ENCODE measurements at places on chromosomes 16 and 17.

DNA sequence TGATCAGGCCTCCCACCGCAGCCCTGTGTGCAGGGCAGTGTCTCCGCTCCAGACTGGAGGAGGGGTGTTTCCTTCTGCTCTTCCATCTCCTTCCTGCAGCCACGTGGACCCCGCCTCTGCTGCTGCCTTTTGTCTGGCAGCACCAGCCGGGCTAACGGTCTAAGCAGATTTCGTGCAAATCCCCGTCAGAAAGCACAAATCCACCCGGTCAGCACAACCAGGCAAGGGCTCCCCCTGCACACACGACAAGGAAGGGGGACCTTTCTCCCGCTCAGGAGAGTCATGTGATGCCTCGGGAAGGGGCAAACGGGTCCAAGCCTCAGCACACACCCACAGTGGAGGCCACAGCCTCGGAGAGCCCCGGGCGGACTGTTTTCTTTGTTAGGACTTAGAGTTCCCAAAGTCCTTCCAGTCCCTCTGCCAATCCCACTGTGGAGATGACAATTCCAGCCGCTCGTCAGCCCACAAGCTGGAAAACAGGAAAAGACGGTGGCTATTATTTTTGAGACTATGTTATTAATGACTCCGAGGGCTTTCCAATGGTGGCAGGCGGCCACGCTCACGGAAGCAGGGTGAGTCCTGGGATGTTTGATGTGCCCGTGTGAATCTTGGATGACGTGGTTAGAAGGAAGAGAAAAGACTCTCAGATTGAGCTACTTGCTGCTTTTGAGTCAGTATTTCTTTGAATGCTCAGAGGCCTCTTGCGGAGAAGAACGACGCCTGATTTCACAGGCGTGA, 22.5 kb upstream of the MEAK7 start:
- no peak for DNase-seq

GRCh38 chr16:19316846-19317245, 31.3 kb downstream of the CLEC19A start:
- DNase-seq, result no peak

DNA sequence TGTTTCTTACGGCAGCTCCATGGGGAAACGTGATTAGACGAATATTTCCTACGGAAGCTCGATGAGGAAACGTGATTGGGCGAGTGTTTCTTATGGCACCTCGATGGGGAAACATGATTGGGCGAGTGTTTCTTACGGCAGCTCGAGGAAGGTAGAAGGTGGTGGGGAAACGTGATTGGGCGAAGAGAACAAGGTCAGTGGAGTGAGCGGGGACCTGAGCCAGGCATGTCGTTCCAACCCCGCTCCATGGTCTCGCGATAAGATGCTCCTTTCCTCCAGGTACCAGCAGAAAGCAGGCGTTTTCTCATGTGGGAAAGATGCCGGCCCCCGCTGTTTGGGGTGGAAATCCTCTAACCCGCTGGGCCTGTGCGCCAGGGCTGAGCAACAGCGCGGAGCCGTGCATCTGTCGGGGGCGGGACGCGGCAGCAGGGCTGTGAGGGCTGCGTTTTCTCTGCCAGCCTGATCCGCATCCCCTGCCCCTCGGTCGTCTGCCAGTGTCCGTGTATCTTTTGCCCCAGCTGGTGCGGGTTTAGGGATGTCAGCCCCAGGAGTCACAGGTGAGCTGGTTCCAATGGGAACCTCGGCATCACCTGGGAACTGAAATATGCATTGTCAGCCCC, 25.6 kb upstream of the DOC2B start:
- no peak for DNase-seq

GRCh38 chr17:62164747-62165722, 100.0 kb upstream of the MED13 start:
- DNase-seq, result no peak

DNA sequence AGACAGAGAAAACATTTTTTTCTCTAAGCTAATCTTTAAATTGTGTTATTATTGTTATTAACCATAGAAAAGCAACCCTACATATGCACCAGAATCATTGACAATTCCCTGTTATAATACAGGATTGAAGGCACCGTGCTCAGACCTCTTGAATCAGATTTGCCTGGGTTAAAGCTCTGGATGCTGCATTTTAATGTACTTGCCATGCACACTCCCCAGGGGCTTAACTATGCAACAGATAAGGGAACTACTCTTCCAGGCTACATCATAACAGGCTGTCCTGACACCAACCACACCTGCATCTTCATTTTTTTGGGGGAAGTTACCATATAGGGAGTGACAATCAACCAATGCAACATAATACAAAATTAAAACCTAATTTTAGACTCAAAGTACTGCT, 1187.6 kb upstream of the CDH8 start:
- DNase-seq, result no peak

- DNase-seq, result peak; percentile 27
These were observed 856 bp downstream of the DNAJA2 start for GRCh38 chr16:46972429-46973206.

- no peak for DNase-seq
These were observed 49.6 kb upstream of the AMZ2 start for GRCh38 chr17:68197997-68198930.

GRCh38 chr17:30332057-30332542, 1.8 kb downstream of the TMIGD1 start:
- peak; percentile 9 for DNase-seq

DNA sequence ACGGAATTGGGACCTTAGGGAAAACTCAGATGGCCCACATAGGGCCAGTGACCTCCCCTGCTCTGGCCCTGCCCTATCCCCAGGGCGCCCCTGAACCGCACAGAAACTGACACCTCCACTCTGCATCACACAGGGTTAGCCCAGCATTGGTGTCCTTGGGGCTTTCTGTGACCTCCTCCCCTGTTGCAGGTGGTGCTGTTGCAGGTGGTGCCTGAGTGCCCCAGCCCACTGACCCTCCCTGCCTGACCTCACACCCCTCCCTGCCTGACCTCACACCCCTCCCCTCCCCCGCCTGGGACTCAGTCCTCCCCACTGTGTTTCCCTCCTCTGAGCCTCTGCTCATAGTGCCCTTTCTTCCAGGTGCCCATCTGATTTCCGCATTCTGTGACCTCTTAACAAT, 21.4 kb downstream of the TNFRSF13B start:
- no peak for DNase-seq

GRCh38 chr17:42460371-42460770, 1.7 kb downstream of the ATP6V0A1 start:
- no peak for DNase-seq

GRCh38 chr17:38703742-38704605, 1.1 kb upstream of the MLLT6 start:
- peak; percentile 48 for DNase-seq

GRCh38 chr17:64448665-64449512, at the start of gene MILR1:
TSS of gene MILR1 (plus strand) at chr17:64449115. CDS start at chr17:64449169, 54 bp downstream.
- DNase-seq, result no peak

DNA sequence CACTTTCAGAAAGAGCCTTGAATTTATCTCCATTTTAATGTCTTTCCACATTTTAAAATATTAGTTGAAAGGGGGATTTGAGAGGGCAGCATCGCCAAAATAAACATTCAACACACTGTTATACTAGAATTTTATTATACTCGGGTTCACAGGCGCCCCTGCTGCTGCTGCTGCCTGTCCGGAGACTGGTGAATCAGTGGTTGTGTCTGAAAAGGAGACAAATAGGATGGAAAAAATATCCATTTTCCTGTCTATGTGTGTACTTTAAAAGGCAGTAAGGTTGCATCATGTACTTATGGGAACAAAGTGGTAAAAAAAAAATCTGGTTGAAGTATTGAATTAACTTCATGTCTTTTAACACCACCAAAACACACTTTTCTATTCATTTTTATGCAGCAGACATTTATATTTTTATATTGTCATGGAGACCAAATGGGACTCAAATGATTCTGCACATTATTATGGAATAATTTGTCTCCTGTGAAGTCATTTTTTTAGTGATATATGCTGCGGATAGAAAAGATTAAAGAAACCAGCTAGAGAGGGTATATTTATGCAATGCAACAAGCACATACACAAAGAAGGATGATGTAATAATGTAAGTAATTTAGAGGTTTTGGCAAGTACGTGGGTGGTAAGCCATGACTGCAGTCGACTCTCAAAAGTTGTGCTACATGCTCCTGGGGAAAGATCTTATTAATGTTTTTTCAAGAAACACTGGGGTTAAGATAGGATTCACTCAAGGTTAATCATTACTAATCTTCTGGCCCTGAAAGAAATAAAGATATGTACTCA, 759.0 kb upstream of the SOX9 start:
- no peak for DNase-seq

GRCh38 chr17:15431196-15431595, 36.2 kb downstream of the CDRT4 start:
- DNase-seq, result no peak

DNA sequence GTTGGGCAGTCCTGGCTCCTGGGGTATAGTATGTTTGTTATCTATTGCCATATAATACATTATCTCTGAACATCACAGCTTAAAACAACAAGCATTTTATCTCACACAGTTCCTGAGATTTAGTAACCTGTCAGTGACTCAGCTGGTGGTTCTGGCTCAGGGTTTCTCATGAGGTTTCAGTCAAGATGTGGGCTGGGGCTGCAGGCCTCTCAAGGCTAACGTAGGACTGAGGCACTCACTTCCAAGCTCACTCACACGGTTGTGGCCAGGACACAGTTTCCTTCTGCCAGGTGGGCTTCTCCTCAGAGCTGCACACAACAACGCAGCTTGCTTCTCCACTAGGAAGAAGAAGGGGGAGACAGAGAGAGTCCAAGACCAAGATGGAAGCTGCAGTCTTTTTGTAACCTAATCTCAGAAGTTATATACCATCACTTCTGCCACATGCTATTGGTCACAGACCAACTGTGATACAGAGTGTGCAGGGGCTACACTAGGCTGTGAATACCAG, 10.3 kb upstream of the MED13 start:
- no peak for DNase-seq

DNA sequence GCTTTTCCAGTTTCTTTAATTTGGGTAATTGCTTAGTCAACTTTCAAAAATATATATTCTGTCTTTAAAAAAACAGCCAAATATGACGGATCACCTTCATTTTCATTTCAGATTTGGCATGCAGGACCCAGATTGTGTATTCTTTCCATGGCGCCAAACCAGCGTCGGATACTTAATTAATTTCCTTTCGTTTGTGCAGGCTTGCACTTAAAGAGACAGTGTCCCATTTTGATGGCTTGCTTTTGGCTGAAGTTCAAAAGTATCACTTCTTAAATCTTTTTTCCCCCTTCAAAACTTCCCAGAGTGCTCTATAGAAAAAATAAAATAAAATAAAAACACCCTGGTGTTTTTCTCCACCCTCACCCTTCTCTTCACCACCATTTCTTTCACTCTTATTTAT, 394.5 kb upstream of the SOX9 start:
- no peak for DNase-seq

- no peak for DNase-seq
These were observed 58.4 kb downstream of the EPN2 start for GRCh38 chr17:19295473-19296135.

GRCh38 chr16:8853150-8853549, 15.7 kb downstream of the CARHSP1 start:
- no peak for DNase-seq

DNA sequence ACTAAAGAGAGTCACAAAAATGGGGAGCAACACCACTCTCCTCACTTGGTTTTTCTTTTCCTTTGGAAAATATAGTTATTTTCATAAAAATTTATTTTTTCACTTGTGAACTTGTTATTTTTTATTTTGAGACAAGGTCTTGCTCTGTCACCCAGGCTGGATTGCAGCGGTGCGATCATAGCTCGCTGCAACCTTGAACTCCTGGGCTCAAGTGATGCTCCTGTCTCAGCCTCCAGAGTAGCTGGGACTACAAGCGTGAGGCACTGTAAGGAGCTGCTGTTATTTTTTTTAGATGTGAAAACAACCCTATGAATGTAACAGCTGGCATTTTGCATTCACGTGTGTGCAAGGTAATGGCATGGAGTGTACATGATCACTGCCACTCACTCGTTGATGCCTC, 24.9 kb downstream of the LRRC75A start:
- no peak for DNase-seq

- no peak for DNase-seq
These were observed 16.7 kb downstream of the ZNF423 start for GRCh38 chr16:49839017-49839825.

GRCh38 chr16:68078701-68079375, 6.3 kb upstream of the NFATC3 start:
- DNase-seq, result no peak

- DNase-seq, result no peak
These were observed 320.1 kb downstream of the SLC39A11 start for GRCh38 chr17:72772331-72772821.

GRCh38 chr16:87126403-87127025, 190.7 kb downstream of the C16orf95 start:
- DNase-seq, result no peak

- no peak for DNase-seq
These were observed 106.3 kb upstream of the HSBP1 start for GRCh38 chr16:83701494-83701893.

DNA sequence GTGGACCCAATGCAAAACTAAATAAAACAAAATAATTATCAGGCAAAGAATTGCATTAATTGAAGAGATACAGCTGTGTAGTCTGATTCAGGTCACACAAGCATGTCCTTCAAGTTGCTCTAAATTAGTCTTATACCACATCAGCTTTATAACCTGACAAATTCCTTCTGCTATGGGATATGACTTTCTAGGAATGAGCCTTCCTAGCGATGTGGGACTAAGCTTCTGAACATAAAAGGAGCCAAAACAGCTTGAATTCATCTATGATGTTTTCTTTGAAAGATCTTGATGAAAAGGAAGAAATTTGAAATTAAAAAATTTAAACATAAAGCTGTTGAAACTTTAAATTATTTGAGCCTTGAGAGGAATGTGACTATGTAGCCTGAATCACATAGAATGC, 1409.1 kb downstream of the CDH11 start:
- no peak for DNase-seq

- no peak for DNase-seq
These were observed 53.4 kb upstream of the CBX4 start for GRCh38 chr17:79892457-79893241.

GRCh38 chr17:40059729-40060475, 2.9 kb upstream of the THRA start:
- no peak for DNase-seq

GRCh38 chr16:30369091-30369937, 980 bp downstream of the TBC1D10B start:
- no peak for DNase-seq

- no peak for DNase-seq
These were observed 1.3 kb downstream of the SRL start for GRCh38 chr16:4240624-4241023.

- no peak for DNase-seq
These were observed 156.6 kb downstream of the ANKFN1 start for GRCh38 chr17:56309897-56310296.

GRCh38 chr16:11045441-11045840, 101.1 kb downstream of the CLEC16A start:
- no peak for DNase-seq

- no peak for DNase-seq
These were observed 47.9 kb downstream of the RABEP1 start for GRCh38 chr17:5329784-5330557.

GRCh38 chr16:1407753-1408152, 6.8 kb downstream of the UNKL start:
- no peak for DNase-seq

- DNase-seq, result no peak
These were observed 21.3 kb upstream of the SALL1 start for GRCh38 chr16:51172368-51172767.

GRCh38 chr17:55124730-55125360, 139.9 kb upstream of the HLF start:
- no peak for DNase-seq

GRCh38 chr17:28340374-28340773, 4.8 kb downstream of the TNFAIP1 start:
- DNase-seq, result no peak

GRCh38 chr17:45042346-45043120, 8.9 kb downstream of the DCAKD start:
- DNase-seq, result no peak
